HTR-8/SVneo (cell line): ENCODE measurements at places on chromosomes 7 and 10.

DNA sequence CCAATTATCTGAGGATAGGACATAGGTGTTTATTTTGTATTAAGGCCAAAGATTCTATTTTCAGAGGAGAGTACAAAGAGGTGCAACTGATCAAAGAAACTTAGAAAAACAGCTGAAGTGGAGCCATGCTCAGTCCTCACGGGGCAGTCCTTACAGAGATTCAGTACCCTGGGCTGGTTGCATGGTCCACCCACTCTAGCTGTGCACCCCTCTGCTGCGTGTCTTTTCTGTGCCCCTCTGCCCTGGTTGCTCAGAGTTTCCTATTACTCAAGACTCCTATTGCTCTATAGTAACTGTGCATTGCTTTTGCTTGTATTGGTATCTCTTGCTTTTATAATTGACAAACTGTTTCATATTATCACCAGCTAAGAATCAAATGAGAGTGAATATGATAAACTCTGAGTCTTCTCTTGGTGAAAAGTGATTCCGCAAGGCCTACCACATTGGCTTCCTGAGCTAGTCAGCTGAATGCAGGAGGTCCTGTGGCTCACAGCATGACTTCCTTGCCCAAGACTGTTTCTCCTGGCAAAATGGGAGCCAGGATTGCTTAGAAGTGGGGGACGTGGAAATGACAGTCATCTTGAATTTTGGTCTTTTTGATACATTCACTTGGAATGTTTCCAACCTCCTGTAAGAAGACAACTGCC lies 137.0 kb downstream of the GLCCI1 start:
- DNase-seq, result no peak

DNA sequence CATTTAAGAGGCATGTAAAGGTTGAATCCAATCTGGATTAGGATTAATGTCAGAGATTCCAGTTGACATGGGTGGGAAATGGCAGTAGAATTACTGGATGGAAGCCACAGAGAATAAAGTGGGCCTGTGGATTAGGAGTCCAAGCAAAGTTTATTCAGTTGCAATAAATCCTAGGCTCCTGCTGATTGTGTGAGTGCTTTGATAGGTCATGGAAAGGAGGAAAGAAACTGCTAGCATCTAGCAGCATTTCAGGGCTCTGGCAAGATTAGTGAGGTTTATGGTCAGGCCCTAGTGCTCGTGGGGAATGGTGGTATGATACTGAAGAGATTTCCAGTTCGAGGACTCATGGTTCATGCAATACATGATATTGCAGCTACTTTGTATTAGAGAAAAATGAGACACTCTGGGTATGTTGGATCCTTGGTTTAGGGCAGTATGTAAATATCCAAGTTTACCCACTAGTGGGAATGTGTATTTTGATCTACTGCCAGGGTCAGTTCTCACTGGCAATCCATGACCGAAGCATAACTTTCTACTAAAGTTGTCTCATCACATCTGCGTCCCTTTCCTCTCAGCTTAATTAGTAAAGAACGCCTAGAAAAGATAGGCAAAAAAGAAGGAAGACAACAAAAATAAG lies 235.0 kb downstream of the SUGCT start:
- DNase-seq, result no peak

GRCh38 chr7:9200626-9201025 lies 767.2 kb downstream of the NXPH1 start:
- no peak for DNase-seq

DNA sequence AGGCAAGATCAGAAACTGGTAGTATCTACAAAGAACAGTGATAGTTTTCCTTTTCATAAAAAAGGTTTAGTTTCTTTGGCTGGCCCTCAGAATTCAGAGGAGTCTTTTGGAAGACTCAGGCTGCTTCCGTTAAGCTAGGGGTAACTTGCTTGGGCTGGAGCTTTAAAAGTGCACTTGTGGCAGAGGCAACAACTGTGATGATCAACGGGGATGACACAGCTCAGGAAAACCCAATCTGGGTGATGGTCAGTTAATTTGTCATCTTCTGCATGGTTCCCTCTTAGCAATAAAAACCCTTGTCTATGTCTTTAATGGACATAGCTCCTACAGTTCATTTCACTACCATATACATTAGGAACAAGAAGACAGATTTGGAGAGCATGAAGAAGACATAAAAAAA lies 46.7 kb downstream of the SGMS1 start:
- DNase-seq, result no peak

DNA sequence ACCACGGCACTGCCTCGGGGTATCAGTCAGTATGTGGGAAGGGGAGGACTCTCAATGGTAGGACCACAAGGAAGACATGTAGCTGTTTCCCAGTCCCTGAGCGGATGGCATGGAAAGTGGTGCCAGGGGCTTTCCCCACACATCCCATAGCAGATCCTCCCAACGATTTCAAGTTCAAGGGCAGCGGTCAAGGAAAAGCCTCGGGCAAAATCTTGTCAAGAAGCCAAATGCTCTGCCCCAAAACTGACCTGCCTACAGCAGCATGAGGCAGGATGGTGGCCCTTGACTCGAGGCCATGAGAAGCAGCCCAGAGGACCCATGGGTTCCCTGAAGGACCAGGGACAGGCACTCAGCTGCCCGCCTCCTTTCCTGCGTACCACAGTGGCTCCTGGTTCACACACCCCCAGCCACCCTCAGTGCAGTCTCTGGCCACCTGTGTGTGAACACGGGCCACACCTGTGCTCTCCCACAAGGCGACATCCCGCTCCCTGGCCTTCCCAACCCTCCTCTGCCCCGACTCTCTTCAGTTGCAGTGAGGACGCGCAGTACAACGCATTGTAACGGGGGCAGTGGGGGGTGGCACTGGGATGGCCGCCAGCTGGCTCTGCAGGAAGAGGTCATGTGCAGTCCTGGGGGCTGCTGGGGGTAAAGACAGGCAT lies 43.6 kb downstream of the CTBP2 start:
- no peak for DNase-seq

DNA sequence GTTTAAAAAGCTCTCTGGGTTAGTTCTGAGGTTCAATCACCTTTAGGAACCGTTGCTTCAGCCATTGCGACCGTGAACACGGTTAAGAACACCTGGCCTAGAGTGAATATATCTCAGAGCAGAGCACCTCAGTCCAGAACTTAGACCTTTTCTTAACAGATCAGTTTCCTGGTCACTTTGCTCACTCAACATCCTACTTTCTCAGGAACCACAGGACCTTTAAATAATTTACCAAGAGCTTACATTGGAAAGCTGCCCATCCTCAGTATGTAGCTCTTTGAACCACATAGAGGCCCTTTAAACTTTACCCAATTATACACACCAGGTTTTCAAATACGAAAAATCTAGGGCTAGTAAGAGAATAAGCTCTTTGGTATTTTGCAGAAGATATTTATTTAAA lies 153.2 kb downstream of the NRBF2 start:
- DNase-seq, result no peak

DNA sequence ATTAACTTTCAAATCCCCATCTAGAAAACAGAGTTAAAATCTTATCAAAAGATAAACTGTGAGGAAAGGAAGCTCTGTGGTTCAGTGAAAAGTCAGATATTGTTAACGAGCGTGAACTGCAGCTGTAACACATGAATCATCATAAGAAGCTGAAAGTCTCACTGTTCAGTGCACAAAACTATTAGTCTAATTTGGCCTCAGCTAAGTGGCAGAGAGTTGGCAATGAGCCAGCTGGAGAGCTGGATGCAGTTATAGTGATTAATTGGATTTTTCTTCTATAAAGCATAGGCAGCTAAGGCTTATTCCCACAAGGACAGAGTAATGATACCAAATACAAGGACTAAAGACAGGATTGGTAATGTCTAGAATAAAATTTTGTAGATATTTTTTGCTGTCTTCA lies 101.1 kb upstream of the ABCB5 start:
- DNase-seq, result peak; percentile 18

DNA sequence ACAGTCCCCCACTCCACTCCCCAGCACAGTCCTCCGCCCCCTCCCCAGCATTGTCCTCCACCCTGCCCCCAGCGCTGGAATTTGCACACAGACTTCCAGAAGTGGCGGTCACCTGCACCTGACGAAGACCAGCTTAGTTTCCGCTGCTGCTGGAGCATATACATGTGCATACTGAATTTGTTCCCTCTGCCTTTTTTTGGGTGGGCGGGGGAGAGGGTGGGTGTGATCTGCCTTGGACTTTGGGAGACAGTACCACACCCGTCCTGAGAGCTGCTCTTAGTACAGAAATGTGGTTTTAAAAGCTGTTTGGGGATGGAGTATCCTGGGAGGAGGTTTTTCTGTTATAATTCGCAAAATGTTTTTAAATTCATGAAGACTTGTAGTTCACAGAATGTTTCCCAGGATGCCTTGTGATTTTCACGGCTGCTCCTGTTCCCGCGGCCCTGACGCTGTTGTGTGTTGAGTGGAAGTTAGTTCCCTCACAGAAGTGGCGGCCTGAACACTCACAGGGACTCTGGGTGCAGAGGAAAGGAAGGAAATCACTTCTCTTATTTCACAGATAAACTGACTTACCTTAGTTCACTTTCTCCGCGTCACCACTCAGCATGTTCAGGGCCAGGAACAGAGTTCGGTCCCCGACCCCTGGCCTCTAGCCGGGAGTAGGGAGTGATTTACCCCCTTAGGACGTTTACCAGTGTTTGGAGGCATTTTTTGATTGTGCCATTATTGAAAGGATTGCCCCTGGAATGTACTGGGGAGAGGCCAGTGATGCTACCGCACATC lies 18.6 kb downstream of the PFKP start:
- DNase-seq, result no peak

DNA sequence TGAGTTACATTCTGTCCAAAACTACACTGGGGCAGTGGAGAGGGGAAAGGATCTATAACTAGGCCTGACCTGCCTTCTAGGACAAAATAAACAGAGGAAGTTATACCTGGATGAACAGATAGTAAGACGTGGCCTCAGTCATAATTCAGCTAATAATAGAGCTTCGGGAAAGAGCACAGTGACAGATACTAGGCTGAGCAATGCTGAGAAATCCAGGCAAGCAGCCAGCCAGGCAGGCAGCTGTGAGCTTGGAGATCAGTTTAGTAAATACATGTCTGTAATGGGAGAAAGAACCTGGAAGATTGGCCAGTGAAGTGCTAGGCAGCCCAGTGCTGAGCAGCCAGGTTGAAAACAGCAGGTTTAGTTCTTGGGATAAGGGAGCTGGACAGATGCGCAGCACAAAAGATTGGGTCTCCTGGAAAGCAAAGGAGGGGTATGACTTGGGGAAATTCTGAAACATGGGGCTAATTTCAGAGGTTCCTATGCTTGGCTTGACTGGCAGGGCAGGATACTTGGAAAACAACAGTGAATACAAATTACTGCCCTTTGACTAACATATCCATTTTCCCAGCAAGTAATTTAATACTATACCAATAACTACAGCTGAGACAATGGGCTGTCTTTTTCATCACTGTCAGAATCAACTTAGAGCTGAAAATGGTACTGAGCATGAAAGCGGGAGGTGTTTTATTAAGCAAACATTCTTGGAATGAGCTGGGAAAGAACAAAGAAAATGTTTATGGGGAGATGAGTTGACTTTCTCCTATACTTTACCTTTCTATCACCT lies 140.8 kb downstream of the DGKB start:
- no peak for DNase-seq

DNA sequence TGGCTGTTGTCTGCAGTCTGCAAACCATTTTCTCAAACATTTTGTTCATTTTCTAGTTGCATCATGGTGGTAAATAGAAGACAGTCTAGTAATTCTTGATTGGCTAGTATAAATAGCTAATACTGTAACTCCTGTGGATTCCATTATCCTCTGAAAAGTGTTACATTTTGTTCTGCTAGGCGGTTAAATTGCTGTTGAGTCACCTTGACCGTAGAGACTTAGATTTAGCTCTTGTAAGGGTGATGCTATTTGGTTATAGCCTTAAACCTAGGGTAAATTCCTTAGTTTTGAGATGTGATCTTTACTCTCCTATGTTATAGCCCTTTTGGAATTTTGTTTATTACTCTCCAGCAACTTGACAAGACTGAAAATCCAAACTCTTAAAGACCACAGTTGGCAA lies 58.8 kb downstream of the SHOC2 start:
- no peak for DNase-seq

- DNase-seq, result no peak
Observed at GRCh38 chr7:155961241-155962190, 149.3 kb upstream of the SHH start.

DNA sequence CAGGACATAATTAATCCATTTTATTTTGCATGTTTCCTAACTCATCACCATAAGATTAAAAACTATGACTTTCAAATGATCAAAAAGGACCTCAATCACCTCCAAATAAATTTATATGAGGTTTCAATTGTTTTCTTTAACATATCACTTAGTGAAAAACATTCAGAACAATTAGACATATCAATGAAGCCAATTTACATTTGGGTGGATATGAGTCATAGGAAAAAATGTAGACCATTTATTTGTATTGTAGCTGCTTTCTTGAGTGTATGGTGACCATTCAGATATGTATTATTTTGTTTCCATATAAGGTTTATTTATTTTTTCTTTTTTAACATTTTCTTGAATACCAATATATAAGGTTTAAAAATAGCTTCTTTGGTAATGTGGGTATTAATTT lies 13.3 kb upstream of the EXOC6 start:
- DNase-seq, result no peak

- no peak for DNase-seq
Observed at GRCh38 chr7:37823557-37823956, 24.8 kb upstream of the NME8 start.

GRCh38 chr7:114342431-114343179 lies 72.0 kb upstream of the FOXP2 start:
- DNase-seq, result no peak

GRCh38 chr7:111871283-111871682 lies 309.0 kb upstream of the IMMP2L start:
- no peak for DNase-seq

- DNase-seq, result no peak
Observed at GRCh38 chr7:155482511-155483183, 24.7 kb downstream of the EN2 start.

DNA sequence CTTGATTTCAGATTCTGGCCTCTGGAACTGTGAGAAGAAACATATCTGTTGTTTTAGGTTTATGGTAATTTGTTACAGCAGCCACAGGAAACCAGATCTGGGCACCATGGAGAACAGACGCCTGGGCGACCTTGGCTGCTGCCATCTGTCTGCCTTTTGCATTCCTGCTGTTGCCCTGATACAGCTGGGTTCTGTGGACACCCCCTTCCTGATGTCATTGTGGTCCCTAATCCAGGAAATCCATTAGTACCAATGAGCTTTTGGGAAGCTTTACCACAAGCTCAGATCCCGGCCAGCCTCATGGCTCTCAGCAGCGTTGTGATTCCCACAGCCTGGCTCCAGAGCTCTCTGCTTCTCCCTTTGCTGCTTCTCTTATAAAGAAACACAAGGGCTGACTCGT lies 174.2 kb upstream of the NPS start:
- no peak for DNase-seq
